Foreskin keratinocyte (primary cell): ENCODE measurements at places on chromosomes 2 and 18. TPM values are rescaled to one million over a fixed set of nuclear protein-coding genes. Genes with fewer than 3 reads are reported as not detected.

DNA sequence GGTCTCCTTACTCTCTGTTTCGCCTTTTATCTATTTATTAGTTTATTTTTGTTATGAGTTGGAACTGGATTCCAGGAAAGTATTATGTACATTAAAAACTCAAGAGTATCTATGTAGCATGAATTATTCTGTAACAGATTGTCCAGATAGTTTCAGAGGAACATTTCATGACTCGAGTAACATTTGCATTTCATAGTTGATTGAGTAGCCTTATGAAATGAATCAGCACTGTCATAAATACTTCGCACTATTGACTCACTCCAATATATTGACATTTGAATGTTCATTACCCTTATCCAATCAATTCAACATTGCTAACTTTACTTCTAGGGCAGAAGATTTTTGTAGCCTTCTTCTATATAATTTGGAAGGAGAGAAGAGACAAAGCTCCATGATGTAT is 11.3 kb upstream of the VRK2 start:
- DNase-seq = no peak

- DNase-seq = no peak
Observed at GRCh38 chr2:88626171-88627054, 851 bp downstream of the EIF2AK3 start.

Gene TOGARAM2
- 0.24 and 0.28 TPM in 2 replicates for total RNA-seq

GRCh38 chr18:41324934-41325333 is 630.1 kb upstream of the PIK3C3 start:
- DNase-seq = peak; percentile 74

Gene CERS6
- 38.1 and 38.8 TPM in 2 replicates for total RNA-seq

Gene TRIB2
- total RNA-seq = 5.0 and 5.9 TPM in 2 replicates

DNA sequence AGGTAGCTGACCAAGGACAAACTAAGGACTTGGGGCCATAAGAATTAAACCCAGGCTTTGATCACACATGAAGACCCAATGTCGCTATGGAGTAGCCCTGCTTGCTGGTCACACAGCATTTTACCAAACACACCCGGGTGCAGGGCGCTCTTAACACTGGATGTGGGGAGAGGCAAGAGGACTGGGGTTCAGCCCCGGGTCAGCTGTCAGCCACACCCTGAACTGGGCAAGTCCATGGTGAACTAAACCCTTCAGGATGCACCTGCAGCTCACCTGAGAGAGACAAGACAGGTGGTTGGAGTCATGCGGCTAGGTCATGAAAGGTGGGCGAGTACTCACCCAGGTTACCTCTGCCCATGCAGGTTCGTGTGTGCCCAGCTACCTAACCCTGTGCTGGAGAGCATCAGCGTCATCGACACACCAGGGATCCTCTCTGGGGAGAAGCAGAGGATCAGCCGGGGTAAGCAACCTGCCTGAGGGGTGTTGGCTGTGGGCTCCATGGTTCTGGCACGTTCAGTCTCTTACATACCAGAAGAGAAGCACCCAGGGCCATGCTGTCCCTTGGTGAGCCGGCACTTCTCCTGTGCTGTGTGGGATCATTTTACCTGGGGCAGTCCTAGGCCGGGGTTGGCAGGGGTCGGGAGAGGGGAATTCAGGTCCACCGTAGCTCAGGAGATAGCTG is 15.2 kb downstream of the EHD3 start:
- no peak for DNase-seq

GRCh38 chr2:238202326-238203093 is 985 bp downstream of the ILKAP start:
- DNase-seq = peak; percentile 5

Gene TBR1
- total RNA-seq = not detected in 2 replicates

DNA sequence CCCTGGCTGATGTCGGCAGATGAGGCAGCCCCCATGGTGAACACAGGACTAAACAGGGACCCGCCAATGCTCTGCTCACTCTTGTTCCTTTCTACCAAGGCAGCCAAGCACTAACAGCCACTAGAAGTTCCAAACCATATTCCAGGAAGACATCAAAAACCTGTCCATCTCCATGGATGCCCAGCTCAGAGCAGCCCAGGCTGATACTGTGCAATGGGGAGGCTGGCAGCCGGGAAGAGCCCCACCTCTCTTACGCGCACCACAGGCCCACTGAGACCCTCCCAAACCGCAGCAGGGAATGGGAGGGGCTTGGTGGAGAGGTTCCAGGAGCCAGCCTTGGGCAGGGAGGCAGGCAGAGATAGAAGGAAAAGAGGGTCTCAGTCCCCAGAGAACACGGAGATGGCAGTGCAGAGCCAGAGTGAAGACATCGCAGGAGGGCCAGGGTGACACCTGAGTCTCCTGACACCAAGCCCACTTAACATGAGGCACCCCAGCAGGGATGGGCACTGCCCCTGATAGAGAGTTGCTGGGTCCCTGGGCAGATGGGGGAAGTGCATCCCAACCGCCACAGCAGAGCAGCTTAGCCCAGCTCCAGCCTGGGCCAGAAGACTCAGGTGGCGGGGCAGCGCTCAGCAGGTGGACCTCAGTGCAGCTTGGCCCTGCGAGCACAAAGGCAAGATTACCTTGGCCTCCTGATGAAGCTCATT is 3.4 kb downstream of the HS6ST1 start:
- no peak for DNase-seq

- DNase-seq = no peak
Observed at GRCh38 chr2:40289771-40290404, 162.0 kb downstream of the SLC8A1 start.

DNA sequence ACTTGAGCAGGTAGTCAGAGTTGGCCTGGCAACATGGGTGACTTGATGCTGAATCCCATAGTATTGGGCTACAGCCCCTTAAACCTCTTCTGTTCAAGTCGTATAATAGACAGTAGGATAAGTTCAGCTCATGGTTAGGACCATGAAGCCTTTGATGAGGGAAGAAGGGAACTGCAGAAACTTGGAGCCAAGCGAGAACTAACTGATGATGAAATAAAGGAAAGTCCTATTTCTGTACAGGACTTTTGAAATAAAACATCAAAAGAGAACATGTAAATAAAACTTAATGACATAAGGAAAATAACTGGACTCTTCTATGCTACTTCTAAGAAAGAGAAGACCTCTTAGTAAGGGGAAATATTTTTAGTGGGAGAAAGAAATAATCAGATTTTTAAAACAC is 51.2 kb upstream of the UGP2 start:
- DNase-seq = peak; percentile 6

GRCh38 chr2:216752855-216753505 is 57.6 kb upstream of the IGFBP5 start:
- no peak for DNase-seq

DNA sequence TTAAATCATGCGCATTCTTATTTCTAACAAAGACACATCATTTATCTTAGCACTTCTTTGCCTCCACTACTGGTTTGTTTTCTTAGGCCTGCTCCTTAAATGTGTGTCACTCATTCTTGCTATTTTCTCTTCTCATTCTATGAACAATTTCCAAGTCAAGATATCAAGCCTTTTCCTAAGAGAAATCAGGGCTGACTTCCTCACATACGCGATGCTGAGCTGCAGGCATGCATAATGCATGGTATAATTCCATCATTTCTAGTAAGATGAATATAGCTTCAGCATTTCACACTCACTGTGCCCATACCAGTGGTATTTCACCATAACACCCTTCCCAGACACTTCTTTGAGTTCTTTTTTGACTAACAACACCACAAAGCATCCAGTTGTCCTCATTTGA is 838.9 kb upstream of the DDX18 start:
- DNase-seq = no peak

GRCh38 chr2:197161774-197162173 is 148.8 kb downstream of the ANKRD44 start:
- no peak for DNase-seq

DNA sequence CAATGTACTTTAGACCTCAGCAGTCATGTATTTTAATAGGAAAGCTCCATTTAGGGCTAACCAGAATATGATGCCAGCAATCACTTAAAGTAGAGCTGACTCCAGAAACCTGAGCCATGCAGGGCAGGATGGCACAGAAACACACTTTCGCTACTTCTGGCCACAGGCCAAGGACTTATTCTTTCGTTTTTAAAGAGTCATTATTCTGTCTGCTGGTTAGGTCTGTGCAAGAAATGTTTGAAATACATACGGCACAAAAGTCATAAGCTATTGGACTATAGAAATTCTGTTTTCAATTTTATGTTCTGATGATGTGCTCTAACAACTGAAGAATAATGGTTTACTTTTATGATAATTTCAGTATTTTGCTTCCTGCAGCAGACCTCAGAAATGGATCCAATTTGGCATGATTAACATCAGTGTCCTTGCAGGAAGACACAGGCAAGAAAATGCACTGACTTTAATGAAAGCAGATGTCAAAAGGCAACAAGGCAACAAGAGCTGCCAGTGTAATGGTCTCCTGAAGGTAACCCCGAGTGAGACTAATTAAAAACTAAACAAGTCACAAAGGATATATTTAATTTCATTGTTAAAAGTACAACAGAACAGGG is 114.4 kb upstream of the CHRNA1 start:
- peak; percentile 22 for DNase-seq

Gene STARD6
- total RNA-seq = 0.14 TPM in 1 of 2 replicates, not detected in the other

Gene FAM136A
- 42.4 and 46.4 TPM in 2 replicates for total RNA-seq

GRCh38 chr18:77164763-77165485 is 32.3 kb upstream of the MBP start:
- DNase-seq = no peak

GRCh38 chr2:102060047-102060446 is 68.3 kb downstream of the IL1R2 start:
- DNase-seq = no peak

DNA sequence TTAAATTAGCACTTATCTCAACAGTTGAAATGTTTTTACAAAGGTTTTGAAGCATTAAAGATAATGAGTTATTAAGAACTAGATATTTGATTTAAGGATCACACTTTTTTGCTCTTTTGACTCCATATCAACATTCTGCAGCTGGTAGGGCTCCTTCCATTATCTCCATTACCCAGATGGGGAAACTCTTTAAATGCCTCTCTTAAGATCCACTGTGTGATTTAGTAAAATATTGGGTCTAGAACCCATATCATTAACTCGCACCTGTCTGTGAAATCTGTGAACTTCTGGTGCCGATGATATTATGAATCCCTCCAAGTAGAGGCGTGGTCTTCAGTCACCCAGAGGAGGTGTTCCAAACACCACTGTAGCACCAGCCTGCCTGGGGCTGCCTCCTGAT is 466.2 kb downstream of the TSN start:
- no peak for DNase-seq

GRCh38 chr2:179802051-179802882 is 59.1 kb downstream of the ZNF385B start:
- DNase-seq = no peak

GRCh38 chr2:237171396-237171795 is 85.7 kb downstream of the COPS8 start:
- DNase-seq = peak; percentile 70

GRCh38 chr18:63843008-63843407 is 44.5 kb upstream of the SERPINB2 start:
- no peak for DNase-seq

DNA sequence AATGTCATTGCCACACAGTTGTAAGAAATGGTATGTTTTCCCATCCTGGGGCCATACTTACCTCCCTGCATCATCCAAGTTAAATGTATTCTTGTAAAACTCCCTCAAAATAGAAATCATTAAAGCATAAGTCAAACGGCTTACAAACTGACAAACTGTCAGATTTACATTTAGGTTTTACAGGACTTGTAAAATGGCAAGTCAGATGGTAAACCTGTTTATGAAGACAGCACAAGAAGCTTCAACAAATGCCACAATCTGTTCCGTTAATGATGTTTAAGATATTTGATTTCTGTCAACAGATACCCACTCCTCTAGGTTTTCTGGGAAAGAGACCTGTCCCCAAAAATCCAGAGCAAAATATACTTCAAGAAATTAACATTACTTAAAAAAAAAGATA is 197.2 kb downstream of the PID1 start:
- DNase-seq = no peak

Gene IRS1
- 23.9 and 31.9 TPM in 2 replicates for total RNA-seq

DNA sequence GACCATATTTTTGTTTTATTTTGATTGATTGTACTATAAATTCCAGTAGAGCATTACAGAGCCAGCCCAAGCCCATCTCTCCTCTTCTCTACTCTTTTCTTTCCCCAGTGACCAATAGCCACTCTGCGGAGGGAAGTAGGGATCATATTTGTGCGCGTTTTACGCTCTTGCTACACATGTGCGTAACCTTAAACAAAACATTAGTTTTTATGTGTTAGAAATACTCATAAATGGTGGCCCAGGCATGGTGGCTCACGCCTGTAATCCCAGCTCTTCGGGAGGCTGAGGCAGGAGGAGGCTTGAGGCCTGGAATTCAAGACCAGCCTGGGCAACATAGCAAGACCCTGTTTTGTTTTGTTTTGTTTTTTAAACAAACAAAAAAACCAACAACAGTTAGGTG is 31.3 kb downstream of the HPCAL1 start:
- no peak for DNase-seq

Gene GDF7
- not detected in 2 replicates for total RNA-seq

- DNase-seq = no peak
Observed at GRCh38 chr2:45533771-45534170, 77.3 kb downstream of the SRBD1 start.

- no peak for DNase-seq
Observed at GRCh38 chr18:71287268-71287667, 998.4 kb downstream of the SOCS6 start.

DNA sequence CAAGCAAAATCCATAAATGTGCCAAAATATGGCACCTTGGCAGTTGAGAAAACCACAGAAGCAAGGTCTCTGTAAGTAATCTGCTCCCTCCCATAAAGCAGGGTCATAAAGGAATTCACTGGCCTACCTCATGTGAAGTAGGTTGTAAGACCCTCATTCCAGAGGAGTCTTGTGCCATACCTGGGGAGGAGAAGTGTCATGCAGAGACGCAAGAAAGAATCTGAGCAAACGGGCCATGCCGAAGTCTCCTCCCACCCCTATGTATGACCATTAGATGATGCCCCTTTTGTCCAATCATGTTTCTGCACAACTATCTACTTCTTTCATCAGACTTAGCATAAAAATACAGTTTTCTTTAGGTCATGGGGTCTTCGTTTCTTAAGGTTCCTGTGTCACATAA is 14.6 kb downstream of the NMUR1 start:
- no peak for DNase-seq

Gene HAAO
- total RNA-seq = 0.48 and 0.56 TPM in 2 replicates

- peak; percentile 2 for DNase-seq
Observed at GRCh38 chr2:154452906-154453493, 245.5 kb upstream of the KCNJ3 start.

- DNase-seq = no peak
Observed at GRCh38 chr2:174662459-174662858, 64.9 kb upstream of the WIPF1 start.
